ENCODE measurements at places on chromosomes 6 and 20. TPM values are rescaled to one million over a fixed set of nuclear protein-coding genes. Genes with fewer than 3 reads are reported as not detected.

DNA sequence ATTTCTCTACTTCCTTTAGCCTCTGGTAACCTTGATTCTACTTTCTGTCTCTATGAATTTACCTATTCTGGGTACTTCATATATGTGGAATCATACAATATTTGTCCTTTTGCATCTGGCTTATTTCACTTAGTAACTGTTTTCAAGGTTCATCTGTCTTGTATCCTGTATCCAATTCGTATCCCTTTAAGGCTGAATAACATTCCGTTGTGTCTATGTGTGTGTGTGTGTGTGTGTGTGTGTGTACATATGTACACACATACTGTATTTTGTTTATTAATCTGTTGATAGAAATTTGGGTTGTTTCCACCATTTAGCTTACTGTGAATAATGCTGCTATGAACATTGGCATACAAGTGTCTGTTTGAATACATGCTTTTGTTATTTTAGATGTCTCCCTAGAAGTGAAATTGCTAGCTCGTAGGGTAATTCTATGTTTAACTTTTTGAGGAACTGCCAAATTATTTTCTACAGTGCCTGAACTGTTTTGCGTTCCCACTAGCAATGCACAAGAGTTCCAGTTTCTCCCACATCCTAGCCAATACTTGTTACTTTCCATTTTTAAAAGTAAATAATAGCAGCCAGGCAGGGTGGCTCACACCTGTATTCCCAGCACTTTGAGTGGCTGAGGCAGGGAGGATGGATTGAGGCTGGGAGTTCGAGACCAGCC, 17.7 kb downstream of the SENP6 start:
- no peak for DNase-seq

DNA sequence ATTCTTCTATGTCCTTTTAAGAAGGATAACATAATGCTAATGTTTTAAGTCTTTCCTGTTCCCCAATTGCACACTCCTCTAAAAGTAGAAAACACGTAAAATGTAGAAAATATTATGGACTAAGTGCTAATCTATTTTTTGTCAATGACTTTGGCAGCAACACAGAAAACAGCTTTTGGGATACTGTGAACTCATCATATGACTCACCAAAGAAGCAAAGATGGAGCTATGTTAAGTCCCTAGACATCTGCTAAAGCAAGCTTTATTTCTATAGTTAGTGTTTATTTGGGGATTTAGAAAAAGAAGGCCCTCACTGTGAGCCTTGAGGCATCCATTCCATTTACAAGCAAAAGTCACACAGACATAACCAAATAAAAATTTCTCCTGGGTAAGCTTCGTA, 23.0 kb downstream of the OPN5 start:
- DNase-seq, result no peak

- DNase-seq, result no peak
Observed at GRCh38 chr6:119284861-119285521, 64.6 kb downstream of the MAN1A1 start.

Gene JAG1
- total RNA-seq, result 8.2 TPM

- peak; percentile 80 for DNase-seq
Observed at GRCh38 chr6:87714093-87714842, 12.2 kb upstream of the AKIRIN2 start.

DNA sequence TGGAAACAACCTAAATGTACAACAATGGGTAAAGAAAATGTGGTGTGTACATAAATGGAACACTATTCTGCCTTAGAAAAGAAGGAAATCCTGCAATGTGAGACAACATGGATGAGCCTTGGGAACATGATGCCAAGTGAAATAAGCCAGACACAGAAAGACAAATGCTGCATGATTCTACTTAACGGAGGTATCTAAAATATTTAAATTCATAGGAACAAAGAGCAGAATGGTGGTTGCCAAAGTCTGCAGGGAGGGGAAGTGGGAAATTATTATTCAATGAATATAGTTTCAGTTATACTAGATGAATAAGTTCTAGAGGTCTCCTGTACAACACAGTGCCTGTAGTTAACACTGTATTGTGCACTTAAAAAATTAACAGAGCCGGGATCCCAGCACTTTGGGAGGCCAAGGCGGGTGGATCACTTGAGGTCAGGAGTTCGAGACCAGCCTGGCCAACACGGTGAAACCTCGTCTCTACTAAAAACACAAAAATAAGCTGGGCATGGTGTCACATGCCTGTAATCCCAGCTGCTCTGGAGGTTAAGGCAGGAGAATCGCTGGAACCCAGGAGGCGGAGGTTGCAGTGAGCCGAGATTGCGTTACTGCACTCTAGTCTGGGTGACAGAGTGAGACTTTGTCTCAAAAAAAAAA, 71.4 kb upstream of the SNX9 start:
- DNase-seq, result no peak

Gene SIGLEC1
- not detected for total RNA-seq
